RCC 7860 (cell line): ENCODE measurements at places on chromosomes 1 and 21.

DNA sequence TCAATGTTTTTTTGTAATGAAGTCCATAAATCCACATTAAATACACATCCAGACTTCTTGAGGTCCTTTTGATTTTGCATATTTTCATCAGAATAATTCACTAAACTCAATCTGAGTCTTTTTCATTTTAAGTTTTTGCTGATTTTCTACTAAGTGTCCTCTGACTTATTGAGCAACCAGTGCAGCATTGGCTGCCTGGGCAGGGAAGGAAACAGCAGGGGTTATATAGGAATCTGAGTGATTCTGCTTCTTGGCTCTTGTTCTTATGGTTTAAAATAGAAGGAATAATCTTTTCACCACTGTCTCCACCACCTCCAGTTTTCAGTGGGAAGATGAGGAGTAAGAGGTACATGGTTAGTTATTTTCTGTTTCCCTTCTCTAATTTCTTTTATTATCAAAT lies 88.4 kb downstream of the ST6GALNAC5 start:
- DNase-seq: no peak

- no peak for DNase-seq
Measured at GRCh38 chr1:153437236-153437635, 20.9 kb downstream of the S100A7A start.

GRCh38 chr1:25664357-25665199 lies 48.0 kb downstream of the MAN1C1 start:
- DNase-seq: no peak

DNA sequence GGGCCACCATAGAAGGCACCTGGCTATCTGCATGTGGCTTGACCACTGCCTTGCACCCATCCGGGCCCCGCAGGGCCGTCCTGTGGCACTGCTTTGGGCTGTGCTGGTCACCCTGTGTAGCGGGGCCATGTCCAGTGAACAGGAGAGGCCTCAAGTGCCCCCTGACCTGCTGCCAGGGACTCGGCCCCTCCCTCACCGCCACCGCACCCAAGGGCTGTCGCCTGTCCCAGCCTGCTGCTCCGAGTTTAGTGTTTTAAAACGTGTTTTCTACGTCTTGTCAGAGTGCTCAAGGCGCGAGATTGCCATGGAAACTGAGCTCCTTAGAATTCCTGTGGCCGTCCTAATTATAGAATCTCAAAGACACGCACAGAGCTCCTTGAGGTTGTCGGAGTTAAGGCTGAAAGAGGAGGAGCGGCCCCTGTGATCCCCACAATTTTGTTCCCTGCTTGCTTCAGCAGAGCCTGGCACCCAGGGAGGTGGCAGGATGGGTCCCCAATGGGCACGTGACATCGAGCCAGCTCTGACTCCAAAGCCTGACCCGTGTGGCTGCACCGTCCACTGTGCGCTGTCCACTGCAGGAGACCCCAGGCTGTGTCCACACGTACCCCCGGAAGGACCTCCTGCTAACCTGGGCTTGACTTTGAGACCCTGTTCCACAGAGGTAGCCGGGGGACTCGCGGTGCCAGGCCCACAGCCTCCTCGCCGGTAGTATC lies 66.2 kb downstream of the FAAP20 start:
- DNase-seq: no peak

- no peak for DNase-seq
Measured at GRCh38 chr1:231485029-231485784, 43.3 kb upstream of the TSNAX start.

GRCh38 chr1:95223110-95223509 lies 10.9 kb upstream of the RWDD3 start:
- DNase-seq: no peak

DNA sequence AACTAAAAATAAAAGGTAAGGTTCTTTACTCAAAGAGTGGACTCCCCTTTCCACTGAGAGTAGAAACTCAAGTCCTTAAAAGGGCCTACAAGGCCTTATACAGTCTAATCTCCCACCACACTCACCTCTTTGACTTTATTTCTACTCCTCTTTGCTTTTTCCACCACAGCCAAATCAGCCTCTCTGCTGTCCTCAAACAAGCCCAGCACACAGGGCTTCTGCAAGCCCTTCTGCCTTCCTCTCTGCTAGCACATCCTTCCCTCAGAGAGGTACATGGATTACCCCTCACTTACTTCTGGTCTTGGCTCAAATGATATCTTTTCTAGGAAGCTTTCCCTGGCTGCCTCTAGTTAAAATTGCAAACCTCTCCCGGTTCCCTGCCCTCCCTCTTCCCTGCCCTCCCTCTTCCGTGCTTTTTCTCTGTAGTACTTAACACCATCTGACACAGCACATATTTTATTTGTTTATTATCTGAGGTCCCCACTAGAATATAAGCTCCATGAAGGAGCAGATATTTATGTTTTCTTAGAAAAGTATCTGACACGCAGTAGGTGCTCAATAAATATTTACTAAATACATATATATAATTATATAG lies 1.7 kb downstream of the LYST start:
- DNase-seq: no peak

GRCh38 chr1:67818725-67819301 lies 14.5 kb downstream of the GNG12 start:
- DNase-seq: no peak

DNA sequence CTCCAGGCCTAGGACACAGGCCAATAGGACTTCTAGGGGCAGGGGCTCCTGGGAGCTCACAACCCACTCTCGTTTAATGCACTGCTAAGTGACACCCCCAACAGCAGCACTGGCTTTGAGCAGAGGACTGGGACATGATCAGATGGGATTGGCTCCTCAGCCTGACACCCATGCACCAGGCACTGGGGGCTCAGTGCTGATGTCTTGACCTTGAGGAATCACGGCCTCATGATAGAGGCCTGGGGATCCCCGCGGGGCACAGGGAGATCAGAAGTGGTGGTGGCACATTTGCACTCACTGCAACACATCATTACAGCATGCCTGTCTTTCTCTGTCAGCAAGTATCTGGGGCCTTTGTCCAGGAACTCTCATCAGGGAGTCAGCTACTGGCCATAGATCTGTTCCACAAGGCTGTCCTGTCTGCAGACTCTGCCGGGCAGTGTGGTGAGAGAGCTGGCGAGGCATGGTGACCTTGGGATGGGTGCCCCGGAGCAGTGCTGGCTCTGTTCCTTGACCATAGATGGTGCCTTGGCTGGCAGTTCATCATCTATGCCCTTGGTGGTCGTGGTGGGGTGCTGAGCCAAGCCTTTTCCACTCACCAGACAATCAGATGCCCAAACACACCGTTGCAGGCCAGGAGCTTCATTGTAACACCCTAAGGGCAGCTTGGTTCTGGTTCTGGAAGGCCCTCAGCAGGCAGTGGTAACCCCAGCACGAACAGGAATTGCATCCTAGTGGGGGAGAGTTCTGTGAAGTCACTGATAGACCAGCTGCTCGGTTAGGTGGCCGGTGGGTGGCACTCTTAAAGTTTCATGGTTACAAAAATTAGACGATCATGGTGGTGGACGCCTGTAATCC lies 22.2 kb upstream of the PARP1 start:
- DNase-seq: no peak

DNA sequence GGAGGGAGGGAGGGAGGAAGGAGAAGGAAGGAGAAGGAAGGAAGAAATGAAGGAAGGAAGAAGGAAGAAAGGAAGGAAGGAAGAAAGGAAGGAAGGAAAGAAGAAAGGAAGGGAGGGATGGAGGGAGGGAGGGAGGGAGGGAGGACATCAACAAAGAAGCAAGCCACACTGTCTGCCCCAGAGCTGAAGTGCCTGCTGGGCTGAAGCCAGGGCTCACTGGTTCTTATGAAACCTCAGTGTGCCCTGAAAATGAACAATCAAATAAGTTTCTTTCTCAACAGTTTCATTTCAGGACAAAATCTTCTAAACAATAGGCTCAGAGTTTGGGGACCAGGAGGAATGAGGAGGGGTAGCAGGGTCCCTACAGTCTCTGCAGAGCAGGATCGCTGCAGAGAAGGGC lies 21.1 kb downstream of the ARHGEF19 start:
- no peak for DNase-seq

GRCh38 chr1:222926566-222926965 lies 111.7 kb downstream of the DISP1 start:
- DNase-seq: no peak

- peak; percentile 98 for DNase-seq
Measured at GRCh38 chr1:74652711-74653139, 20.9 kb downstream of the ERICH3 start.

- DNase-seq: no peak
Measured at GRCh38 chr21:36079010-36079649, 9.3 kb downstream of the CBR1 start.

GRCh38 chr21:34840693-34841092 lies 171.9 kb downstream of the CLIC6 start:
- no peak for DNase-seq

DNA sequence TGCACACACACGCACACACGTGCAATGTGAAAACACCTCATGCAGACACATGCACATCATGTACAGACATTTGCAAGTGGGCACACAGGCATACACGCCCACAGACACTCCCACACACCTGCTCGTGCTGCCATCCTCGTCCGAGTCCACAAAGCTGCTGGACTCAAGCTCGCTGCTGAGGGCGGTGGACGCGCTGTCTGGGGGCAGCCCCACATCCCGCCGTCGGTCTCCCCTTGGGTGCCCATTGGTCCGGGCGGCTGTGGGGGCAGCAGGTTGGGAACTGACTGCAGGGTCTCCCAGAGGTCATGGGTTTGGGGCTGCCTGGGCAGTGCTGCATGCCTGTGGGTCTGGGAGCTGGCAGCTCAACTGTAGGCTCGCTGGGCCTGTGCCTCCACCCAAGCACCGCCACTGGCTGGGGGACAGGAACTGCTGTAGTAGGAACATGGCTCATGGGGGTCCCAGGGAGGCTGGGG lies 7.6 kb downstream of the DVL1 start:
- no peak for DNase-seq

DNA sequence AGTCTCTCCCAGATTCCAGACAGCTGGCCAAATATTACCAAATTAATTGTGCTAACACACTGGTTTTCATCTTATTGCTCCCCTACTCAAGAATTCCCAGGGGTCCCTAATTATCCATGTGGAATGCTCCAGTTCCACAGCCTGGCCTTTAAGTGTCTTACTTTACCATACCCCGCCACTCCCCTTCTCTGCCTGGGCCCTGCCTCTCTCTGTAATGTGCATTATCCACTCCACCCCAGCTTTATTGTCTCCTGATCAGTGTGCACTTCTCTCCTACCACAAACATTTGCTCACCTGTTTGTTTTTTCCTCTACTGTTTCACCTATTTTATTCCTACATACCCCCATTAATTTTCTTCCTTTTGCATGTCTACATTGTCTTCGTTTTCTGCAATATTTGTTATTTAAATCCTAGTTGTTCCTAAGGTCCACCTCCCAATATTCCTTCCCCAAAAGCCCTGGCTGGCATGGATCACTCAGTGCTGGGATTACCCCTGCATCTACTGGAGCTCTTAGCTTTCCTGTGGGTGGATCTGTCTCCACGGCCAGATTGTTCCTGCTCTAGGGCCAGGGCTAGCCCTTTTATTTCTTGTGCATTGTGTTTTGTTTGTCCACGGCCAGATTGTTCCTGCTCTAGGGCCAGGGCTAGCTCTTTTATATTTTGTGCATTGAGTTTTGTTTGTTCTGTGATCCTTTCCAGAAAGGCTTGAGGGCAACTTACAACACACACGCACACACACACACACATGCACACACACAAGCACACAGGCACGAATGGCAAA lies 33.4 kb upstream of the ATP1B1 start:
- DNase-seq: no peak

DNA sequence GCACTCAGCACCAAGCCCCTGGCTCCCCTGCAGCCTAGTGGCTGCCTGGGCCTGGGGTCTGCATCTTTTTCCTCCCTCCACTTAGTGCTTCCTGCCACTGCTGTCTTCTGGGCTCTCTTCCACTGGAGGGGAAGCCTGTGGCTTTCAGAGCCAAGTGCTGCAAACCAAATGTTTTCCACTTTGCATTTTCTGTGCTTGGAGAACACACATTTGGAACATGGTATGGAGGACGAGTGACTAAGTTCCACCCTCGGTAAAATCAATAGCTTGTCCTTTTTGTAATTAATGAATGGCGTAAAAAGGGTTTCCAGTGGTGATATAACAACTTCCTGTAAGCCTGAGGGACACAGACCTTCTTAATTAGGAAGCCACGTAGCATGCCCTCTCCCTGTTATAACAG lies 10.1 kb upstream of the GPR153 start:
- no peak for DNase-seq

DNA sequence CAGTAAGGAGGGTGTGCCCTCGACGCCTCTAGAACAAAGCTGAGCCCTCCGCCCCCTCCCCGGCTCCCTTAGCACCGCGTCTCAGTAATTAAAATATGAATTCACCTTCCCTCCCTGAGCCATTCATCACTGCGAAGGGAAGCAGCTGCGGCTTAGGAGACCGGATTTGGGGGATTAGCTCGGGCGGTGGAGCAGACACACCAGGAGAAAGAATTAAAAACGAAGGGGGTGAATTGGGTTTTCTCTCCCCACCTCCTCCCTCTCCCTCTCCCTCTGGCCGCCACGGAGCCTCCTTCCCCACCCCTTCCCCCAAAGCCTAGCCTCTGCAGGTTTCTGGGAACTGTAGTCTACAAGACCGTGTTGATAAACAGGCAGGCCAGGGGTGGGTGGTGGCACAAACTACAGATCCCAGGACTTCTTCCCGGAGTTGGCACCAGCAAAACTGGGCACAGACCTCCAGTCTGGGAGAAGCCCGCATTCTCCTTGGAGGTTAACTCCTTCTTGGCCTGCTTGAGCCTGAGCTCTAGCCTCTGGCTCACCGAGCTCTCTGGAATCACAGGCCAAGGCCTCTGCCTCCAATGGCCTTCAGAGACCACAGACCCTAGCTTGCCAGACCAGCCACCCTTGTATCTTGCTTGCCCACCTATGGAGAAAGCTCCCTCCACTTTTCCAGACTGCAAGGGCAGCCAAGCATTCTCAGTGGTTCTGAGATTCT lies 10.8 kb downstream of the BLACAT1 start:
- no peak for DNase-seq

DNA sequence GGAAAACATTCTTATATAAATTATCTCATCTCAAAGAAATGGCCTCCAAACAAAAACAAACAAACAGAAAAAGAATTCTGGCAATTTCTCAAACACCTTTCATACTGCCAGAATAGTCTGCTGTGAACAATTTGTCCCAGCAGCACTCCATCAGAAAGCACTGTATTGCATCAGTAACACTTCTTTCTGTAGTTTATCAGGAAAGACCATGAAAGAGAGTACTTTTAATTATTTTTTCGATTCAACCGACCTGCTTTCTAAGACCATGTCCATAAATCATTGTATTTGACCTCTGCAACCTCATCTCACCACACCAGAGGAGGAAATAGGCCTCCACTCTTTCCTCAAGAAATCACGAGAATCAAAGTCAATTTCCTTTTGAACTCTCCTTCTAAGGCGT lies 1579.9 kb downstream of the MRPL39 start:
- DNase-seq: no peak

GRCh38 chr1:108051631-108052377 lies 86.8 kb upstream of the VAV3 start:
- no peak for DNase-seq

DNA sequence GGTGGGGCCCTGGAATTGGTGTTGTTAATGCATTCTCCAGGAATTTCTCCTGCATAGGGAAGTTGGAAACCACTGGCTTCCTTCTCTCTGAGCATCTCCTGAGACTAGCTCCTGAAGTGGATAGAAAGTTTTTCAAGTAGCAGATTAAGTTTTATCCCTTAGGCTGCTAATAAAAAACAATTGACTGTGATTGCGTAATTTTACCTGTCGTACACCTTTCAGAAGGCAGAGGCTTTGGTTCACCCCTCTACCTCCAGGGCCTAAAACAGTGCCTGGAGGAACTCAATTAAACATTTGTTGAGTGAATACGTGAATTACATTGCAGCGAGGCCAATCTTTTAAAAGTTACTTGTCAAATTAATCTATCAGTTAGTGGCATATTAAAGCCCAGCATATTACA lies 3.4 kb downstream of the ITSN1 start:
- DNase-seq: no peak
